ENCODE measurements at places on chromosomes 2 and 18.
A peak's percentile ranks its signal among the peaks of the same experiment; 100 is the strongest.

- no peak for DNase-seq
These were observed 10.5 kb downstream of the COPS8 start for GRCh38 chr2:237096201-237096600.

- DNase-seq: no peak
These were observed 76.3 kb downstream of the SOWAHC start for GRCh38 chr2:109690457-109690821.

DNA sequence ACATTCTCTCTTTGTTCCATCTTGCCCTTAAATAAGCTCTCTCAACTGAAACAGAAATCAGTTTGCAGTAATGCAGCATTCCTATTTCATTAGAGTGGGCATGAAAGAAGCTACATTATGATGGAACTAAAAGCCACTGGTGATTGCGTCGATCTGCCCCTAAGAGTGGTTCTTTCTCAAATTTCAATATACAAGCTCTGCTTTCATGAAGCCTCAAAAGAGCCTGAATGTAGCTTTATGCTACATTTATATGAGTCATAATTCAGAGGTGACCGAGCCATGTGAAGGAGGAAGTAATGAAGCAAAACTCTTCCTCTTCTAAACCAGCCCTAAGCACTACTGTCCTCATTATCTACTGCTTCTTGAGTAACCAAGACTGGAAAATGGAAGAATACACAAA, 64.8 kb upstream of the CYTIP start:
- no peak for DNase-seq

GRCh38 chr2:218736531-218736930, 25.9 kb downstream of the TTLL4 start:
- no peak for DNase-seq

DNA sequence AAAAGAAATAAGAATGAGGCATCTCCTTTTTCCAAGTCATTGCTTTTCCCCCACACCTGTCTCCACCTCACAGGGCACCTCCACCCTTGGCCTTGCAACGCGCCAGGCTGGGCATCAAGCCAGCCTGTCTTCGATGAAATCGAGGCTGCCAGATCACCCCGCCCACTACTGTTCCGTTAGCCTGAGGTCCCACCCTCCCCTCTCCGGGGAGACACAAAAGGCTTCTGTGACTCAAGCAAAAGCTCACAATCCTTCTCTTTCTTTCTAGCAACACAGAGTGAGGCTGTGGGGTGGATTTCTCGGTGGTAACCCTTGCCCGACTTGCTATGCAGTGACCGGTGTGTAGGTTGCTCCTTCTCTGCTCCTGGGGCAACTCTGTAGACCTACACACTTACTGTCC, 9.9 kb downstream of the TNP1 start:
- DNase-seq: no peak

DNA sequence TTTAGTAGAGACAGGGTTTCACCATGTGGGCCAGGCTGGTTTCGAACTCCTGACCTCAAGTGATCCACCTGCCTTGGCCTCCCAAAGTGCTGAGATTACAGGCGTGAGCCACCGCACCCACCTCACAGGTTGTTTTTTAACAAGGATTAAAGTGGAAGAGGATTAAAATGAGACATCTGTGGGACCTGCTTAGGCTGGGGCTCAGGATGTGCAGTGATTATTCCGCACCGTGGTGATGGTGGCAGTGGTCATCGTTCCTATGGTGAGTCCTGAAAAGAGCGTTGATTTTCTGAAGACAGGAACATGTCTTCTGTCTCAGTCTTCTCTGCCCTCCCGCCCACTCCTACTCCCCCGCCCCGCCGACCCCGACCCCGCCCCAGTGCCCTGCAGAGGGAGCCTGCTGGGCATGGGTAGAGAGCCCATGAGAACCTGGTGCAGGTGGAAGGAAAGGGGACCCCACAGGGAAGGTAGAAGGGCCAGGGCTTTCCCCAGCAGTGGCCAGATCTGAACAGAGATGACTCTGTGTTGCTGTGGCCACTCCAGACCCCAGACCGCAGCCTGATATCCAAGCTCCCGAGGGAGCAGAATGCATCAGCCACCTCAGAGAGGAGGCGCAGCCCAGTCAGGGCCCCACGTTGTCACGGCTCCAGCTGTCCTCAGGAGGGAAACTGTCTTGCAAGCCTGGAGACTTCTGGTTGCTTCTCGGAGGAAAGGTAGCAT, 34.5 kb upstream of the FOSL2 start:
- DNase-seq: no peak

- DNase-seq: no peak
These were observed 90.4 kb downstream of the FAM228A start for GRCh38 chr2:24265212-24265611.

DNA sequence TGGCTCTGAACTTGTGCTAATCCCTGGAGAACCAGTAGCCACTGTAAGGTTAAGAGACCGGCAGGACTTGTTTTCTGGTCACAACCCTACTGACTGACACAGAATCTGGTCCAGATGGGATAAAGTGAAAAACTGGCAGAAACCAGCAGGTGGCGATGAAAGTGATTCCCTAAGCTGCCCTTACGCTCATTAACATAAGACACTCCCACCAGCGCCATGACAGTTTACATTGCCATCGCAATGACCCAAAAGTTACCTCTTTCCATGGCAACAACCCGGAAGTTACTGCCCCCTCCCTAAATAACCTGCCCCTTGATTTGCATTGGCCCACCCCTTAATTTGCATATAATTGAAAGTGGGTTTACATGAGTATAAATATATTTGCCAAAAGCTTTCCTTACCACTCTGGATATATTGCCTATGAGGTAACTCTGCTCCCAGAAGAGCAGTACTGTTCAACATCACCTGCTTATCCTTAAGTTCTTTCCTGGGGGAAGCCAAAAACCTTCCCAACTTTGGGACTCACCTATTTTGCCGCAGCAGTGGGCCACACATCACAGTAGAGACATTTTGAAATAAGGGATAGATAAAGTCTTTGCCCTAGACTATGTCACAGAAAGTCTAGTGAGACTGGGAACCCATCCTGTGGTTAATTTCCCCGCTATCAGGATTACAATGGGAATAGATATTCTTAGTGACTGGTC, 35.8 kb upstream of the AFF3 start:
- DNase-seq: no peak

GRCh38 chr18:63850636-63851035, 36.9 kb upstream of the SERPINB2 start:
- no peak for DNase-seq

GRCh38 chr2:173991856-173992588, 26.8 kb upstream of the SP3 start:
- no peak for DNase-seq

- DNase-seq: no peak
These were observed 73.7 kb upstream of the DPP10 start for GRCh38 chr2:114368705-114369104.

GRCh38 chr2:165406173-165406572, 63.3 kb upstream of the CSRNP3 start:
- DNase-seq: peak; percentile 25

DNA sequence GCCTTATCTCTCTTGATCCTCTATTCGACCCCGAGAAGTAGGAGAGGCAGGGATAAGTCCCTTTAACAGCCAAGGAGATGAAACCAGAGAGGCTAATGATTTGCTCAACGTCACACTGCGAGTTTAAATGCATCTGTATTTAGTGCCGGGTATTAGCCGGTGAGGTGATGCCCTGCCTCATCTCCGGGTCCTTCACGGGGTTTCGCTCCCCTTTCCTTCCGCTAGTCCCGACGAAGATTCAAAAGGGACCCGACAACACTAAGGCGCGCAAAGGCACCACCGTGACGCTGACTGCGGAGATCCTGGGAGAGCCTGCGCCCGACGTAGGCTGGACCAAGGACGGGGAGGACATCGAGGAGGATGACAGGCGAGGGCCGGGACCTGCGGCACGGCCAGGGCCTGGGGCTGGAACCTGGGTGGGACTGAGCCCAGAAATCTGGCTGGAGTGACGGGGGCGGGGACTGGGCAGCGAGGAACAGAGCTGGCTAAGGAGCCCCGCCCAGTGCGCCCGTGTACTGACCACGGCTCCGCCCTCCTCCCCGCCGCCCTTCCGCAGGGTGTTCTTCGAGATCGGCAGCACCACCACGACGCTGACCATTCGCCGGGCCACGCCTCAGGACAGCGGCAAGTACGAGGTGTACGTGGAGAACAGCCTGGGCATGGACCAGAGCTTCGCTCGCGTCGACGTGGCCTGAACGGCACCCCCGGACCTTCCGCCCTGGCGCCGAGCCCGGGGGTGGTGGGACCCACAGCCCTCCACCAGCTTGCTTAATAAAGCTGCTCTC, 1.0 kb upstream of the GMPPA start:
- peak; percentile 89 for DNase-seq

- DNase-seq: no peak
These were observed 290.9 kb downstream of the IRS1 start for GRCh38 chr2:226508683-226509082.

- no peak for DNase-seq
These were observed 161.5 kb downstream of the PTGR3 start for GRCh38 chr18:75047240-75047961.

GRCh38 chr2:55408918-55409868, 10.5 kb downstream of the CCDC88A start:
- DNase-seq: no peak

GRCh38 chr2:45554742-45555140, 56.3 kb downstream of the SRBD1 start:
- DNase-seq: peak; percentile 50

- no peak for DNase-seq
These were observed 41.8 kb upstream of the COPS8 start for GRCh38 chr2:237043866-237044265.

- no peak for DNase-seq
These were observed 717.2 kb downstream of the RNF144A start for GRCh38 chr2:7634409-7634808.

DNA sequence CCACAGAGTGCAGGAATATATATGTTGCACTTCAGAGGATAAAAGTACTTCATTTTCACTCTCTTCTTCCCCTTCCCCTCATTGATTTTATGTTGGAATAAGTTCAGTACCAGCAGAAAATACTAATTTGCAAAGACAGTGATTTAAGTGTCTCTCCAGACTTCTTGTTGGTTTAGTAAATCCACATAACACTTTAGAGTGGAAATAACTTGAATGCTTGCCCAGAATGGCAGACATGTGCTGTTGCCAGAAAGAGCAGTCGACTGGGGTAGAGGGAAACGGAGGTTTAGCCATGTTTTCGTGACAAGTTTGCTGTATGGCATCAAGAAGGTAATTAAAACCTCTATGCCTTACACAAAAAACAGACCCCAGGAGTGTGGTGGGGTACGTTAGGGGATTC, 246.0 kb upstream of the CXCR4 start:
- DNase-seq: no peak

DNA sequence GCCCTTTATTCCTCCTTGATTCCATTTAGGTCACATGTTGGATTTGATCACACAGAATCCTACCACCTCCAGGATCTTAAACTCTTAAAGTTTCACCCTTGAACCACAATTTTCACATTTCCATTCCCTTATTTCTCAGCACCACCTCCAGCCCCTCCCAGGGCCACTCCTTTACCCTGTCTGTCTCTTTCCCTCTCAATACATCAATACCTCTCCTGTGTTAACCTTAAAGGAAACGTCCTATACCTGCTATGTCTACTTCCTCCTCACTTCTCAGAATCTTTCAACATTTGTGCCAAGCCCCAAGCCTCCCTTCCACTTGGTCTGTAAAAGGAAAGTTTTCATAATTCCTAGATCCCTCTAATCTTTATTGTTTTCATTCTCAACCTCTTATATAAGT, 158.8 kb downstream of the BAZ2B start:
- DNase-seq: no peak

DNA sequence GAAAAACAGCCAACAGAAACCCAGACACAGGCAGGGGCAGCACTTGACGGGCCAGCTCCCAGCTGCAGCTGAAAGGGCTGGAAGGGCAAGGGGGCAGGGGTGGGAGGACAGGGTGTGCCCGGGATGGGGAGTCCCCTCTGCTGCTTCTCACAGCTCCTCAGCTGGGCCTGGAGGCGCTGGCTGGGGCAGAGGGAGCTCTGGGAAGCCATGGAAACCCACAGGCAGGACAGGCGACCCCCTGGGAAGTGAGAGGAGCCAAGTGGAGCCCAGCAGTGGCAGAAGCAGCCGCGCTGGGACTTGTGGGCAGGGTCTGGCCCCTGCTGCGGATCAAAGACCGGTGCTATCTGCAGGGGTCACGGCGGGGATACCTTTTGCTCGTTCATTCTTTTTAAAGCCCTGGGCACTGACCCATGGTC, 20.7 kb downstream of the OTOF start:
- no peak for DNase-seq

DNA sequence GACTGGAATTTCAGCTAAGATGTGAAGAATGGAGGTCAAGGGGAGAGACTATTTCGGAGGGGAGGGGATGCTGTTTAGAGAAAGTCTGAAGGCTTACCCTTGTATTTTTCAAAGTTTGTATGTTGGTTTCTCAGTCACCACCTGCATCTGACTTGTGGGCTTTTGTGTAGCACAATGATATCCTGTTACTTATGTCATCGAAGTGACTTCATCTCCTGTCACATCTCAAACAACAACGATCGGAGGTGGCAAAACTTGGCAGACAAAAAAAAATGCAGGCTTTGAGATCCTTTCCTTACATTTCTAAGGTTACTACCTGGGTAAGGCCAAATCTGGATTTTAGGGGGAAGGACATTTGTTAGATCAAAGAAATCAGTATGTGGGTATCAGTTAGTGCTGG, 11.7 kb upstream of the CXCR4 start:
- DNase-seq: no peak

- peak; percentile 89 for DNase-seq
These were observed 60.2 kb upstream of the TXNDC2 start for GRCh38 chr18:9825571-9826073.

GRCh38 chr2:7835693-7836680, 845.9 kb upstream of the ID2 start:
- DNase-seq: no peak

DNA sequence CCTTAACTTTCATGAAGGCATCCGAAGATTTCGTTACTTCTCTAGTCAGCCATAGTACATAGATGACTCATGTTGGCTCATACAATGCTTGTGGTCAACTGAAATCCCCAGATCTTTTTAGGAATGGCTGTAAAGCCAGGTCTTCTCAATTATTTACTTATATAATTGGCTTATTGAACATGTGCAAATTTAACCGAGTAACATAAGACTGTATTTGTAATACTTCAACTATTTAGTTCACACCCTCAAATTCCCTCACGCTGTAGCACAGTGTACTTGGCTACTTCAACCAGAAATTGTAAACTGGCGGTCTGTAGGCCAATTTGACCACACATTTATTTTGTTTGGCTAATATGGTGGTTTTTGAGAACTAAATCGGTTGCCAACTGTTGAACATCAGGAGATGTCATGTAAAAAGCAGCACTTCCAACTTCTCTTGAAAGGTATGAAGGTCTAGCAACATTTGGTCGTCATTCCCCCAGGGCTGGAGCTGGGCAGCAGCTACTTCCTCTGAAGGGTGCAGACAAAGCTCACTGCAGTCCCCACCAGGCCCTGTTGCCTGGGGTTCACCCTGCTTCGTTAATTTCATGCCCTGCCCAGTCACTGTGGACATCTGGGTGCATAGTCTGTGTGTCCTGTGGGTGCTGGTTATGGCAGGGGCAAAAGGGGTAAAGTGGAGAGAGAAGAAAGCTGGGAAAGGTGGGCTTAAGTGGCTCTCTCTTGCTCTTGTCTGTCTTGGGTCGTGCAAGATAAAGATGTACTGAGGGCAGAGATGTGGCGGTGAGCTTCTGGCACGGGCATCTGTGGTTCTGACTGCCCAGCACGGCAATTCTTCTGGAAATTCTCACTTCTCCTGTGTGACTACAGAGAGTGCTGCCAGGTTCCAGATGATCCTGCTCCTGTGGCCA, 3.2 kb upstream of the SH3RF3 start:
- peak; percentile 99 for DNase-seq

GRCh38 chr2:60409531-60409871, 144.0 kb downstream of the BCL11A start:
- DNase-seq: no peak

- no peak for DNase-seq
These were observed 268.0 kb upstream of the TANK start for GRCh38 chr2:160892204-160892603.
